ENCODE measurements at places on chromosomes 11 and 22.
A peak's percentile ranks its signal among the peaks of the same experiment; 100 is the strongest.

- no peak for DNase-seq
Measured at GRCh38 chr11:9576701-9577381, 3.4 kb downstream of the WEE1 start.

GRCh38 chr11:235609-235996 is 539 bp downstream of the SIRT3 start:
- DNase-seq, result no peak

- DNase-seq, result no peak
Measured at GRCh38 chr11:130514316-130514715, 65.9 kb downstream of the ADAMTS15 start.

DNA sequence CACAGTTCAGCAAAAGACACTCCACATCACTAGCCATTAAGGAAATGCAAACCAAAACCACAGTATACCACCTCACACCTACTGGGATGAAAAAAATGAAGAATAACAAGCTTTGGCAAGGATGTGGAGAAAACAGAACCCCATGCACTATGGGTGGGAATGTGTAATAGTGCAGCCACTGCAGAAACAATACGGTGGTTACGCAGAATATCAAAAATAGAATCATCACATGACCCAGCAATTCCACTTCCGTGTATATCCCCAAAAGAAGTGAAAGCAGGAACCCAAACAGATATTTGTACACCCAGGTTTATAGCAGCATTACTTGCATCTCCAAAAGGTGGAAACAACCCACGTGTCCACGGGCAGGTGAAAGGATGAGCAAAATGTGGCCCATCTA is 20.8 kb downstream of the CARS1 start:
- DNase-seq, result no peak

DNA sequence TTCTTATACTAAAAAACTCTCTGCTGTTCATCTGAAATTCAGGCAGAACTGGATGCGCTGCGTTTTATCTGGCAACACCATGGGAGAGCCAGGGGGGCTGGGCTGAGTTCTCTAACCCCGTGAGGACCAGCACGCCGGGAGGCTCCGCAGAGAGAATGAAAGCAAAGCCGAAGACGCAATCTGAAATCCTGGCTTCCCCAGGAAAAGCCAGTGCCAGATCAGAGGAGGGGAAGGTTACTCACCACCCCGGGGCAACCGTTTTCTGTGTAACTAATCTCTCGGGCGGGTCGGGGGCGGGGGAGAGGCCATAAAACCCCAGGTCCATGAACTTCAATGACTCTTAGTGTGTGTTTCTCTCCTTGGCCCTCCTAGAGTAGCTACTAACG is 99.4 kb downstream of the SHANK2 start:
- DNase-seq, result no peak

DNA sequence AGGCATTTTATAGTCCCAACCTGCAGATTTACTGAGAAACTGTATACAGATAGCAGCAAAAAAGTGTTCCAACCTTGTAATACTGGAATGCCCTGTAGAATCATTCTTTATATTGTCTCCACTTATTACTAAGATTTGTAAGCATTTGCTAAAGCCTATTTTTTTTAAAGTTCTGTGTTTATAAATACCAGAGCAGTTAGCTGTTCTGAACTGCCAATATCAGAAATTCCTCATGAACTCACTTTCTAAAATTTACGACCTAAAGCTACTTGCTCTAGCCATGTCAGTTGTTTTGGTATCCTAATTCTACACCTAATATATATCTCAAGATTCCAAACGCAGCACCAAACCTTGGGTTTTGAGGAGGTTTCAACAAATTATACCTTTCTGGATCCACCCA is 103.2 kb downstream of the C11orf65 start:
- peak; percentile 57 for DNase-seq

DNA sequence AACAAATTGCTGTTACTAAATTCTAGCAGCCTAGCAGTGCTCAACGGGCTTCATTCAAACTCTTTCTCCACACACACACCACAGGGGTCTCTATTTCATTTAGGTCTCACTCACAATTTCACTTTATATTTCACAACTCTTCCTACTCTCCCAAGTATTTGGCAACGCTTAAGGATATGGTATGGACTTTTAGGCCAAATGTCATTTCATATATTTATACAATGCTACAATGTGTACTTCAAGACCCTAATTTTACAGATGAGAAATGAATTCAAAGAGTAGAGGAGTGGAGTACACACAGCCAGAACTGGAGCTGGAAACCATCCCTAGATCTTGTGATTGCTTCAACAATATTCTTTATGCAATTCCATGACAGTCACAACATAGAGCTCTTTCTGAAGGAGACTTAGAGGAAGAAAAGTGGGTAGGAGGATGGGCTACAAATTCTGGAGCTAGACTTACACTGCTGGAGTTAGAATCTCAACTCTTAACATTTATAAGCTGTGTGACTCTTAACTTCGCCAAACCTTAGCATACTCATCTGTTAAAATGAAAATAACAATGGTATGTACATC is 2.5 kb upstream of the MS4A13 start:
- DNase-seq, result no peak

- DNase-seq, result no peak
Measured at GRCh38 chr11:134623711-134624110, 211.7 kb upstream of the B3GAT1 start.

- no peak for DNase-seq
Measured at GRCh38 chr22:40001800-40002577, 7.2 kb downstream of the FAM83F start.

- DNase-seq, result no peak
Measured at GRCh38 chr22:19730198-19730597, 6.9 kb downstream of the GP1BB start.

- no peak for DNase-seq
Measured at GRCh38 chr11:20854215-20854955, 185.0 kb downstream of the NELL1 start.

- DNase-seq, result no peak
Measured at GRCh38 chr11:86955111-86955360, 159 bp downstream of the FZD4 start.

- DNase-seq, result no peak
Measured at GRCh38 chr11:122977470-122978298, 4.0 kb downstream of the BSX start.

Measured in fibroblast of skin of back (primary cell).